Epithelial cell of prostate (primary cell): ENCODE measurements at places on chromosomes 12 and 14.

DNA sequence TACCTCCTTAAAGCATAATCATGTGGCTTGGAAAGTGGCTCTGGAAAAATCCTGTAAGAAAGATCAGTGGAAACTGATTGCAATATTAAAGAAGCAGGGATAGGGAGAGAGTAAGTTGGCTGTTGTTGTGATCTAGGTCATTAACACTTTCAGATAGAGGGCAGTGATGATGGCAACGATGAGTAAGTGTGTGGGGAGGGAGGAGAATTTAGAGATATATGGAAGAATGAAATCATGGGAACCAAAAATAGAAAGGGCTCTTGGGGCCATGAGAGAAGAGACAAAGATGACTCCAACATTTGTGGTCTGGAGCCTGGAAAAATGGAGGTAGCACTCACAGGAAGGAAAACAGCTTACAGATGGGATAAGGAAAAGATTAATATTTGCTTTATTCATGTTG, 23.3 kb downstream of the SNRPF start:
- DNase-seq: no peak

GRCh38 chr12:6582196-6582595, 14.1 kb upstream of the NOP2 start:
- no peak for DNase-seq

DNA sequence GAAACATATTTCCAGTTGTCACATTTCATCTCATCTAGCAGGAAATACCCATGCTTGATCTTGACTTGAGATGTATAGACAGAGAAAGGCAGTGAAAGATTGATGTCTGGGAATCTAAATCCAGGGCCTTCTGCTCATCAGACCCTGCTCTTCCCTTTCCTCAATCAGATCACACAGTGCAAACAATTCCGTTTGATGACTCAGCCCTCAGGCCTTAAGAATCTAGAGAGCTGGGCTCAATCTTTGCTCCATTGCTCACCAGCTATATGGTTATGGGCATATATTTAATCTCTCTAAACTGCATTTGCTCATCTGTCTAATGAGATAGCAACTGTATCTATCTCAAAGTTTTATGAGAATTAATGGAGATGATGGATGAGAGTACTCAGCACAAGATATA, 201.8 kb upstream of the CCDC196 start:
- DNase-seq: peak; percentile 3

- no peak for DNase-seq
Observed at GRCh38 chr12:53930591-53931255, 7.9 kb upstream of the HOXC13 start.

DNA sequence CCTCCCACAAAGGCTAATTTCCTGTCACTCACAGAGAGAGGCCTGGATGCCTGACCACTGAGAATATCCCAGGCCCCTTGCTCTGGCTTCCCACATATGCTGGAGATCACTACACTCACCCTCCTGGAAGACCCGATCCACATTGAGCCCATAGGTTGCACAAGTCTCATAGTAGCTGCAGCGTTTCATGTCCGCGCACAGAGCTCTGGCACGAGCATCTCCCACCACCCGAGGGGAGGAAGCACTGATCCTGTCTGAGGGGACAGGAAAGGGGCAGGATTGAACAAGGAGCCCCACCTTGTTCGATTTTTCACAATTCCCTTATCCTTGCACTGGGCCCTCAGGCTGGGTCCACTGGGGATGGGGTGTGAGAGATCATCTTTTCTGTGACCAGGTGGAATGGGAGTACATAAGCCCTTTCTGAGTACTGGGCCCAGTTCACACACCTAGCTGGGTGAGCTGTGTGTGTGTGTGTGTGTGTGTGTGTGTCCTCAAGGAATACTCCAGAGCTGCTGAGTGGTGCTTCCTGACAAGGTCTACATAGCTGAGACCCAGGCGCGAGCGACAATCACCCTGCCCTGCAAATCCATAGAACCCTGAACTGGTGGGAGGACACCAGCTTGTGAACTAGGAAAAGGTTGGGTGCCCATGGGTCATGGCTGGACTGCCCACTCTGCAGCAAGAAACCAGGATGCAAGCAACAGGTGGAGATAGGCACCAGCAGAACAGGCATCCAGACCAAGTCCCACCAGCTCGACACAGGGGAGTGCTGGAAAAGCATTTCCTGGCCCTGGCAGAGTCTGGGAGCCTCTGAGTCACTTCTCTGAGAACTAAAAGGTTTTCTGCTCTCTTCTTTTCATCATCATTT, 5.6 kb downstream of the AGAP2 start:
- DNase-seq: no peak
